ENCODE measurements at places on chromosomes 6 and 20.

- no peak for DNase-seq
These were observed 456.7 kb downstream of the NKAIN2 start for GRCh38 chr6:124260337-124260736.

GRCh38 chr6:1947922-1948321, 297.5 kb downstream of the GMDS start:
- DNase-seq: no peak

DNA sequence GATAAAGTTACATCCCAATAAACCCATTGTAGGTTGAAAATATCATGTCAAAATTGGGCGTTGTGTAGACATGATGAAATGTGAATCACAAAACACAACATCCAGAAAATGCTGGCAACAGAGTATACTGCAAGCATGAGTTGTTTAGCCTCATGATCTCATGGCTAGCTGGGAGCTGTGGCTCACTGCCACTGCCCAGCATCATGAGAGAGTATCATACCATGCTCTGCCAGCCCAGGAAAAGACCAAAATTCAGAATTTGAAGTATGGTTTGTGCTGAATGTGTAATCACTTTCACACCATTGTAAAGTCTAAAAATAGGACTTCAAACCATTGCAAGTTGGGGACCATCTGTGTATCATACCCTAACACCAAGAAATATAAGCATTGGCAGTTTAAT, 45.2 kb upstream of the SMAP1 start:
- no peak for DNase-seq

GRCh38 chr6:3861424-3861823, 12.3 kb downstream of the FAM50B start:
- DNase-seq: no peak

- no peak for DNase-seq
These were observed 6.6 kb upstream of the YTHDF1 start for GRCh38 chr20:63222541-63222940.

DNA sequence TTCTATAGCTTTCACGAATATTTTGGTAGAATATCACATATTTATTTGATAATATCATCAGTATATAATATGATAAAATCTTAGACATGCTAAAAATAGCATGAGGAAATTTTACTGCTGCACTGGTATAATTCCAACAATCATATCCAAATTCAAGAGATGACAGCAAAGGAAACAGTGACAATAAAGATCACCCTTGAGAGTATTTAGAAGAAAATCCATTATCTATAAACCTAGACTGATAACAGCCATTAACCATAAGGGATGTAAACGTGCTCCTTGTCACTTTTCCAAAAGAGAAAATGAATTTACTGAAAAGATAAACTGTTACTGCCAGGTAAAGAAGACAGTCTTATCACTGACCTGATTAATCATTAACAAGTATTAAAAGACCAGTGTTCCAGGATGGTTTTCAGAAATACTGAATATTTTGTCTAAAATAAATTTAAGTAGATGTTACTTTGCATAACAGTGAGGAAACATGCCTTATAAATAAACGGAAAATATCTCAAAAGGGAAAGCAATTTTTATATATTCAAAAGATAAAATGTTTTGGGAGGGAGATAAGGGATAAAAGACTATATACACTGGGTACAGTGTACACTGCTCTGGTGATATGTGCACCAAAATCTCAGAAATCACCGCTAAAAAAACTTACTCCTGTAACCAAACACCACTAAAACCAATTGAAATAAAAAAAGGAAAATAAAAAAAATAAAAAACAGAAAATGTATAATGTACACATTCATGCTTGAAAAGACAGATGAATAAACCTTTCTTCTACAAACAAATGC, 1704.7 kb downstream of the HACE1 start:
- DNase-seq: no peak

- DNase-seq: peak; percentile 85
These were observed 39.6 kb upstream of the GFOD1 start for GRCh38 chr6:13526727-13527670.

- no peak for DNase-seq
These were observed 77.2 kb downstream of the TMEM242 start for GRCh38 chr6:157246048-157246630.

DNA sequence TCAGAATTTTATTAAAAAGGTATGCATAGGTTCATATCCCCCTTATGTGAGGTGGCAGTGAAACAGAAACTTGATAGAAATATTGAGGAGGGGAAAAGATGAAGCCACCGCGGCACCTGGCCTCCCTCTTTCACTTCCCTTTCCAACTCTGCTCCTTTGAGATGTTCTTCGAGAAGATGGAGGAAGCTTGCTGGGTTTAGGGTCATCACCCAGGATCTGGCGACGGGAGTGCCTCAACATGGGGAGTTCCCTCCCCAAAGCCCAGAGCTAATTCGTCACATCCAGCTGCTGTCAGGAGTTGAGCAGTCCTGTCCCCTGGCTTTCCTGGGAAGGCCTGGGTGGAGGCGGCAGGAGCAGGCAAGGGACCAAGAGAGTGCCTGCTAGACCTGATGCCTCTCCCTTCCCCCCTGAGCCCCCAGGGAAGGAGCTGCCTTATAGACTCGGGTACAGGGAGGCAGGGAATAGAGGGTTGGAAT, 29.1 kb downstream of the RREB1 start:
- no peak for DNase-seq

- no peak for DNase-seq
These were observed 82.6 kb downstream of the PRSS35 start for GRCh38 chr6:83594941-83595340.

- DNase-seq: no peak
These were observed 683.3 kb downstream of the QKI start for GRCh38 chr6:164097551-164098398.

GRCh38 chr6:145069966-145070365, 665.4 kb downstream of the EPM2A start:
- DNase-seq: no peak

DNA sequence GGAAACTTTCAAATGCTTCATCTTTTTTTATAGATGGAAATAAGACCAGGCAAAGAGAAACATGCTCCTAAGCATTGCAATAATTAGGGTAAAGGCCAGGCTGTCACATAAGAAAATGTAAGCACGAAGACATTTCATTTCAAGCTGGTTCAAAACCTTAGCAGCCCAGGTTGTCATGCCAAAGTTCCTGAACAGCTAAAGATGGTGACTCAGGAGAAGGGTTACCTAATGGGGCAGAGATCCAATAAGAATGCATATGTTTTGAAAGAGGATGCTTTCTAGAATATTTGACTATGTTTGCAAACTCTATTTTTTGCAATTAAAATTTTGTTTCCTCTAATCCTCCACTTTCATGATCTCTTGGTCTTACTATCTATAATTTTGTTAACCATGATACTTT, 65.6 kb upstream of the PHACTR2 start:
- no peak for DNase-seq

- DNase-seq: no peak
These were observed 670.6 kb downstream of the CD109 start for GRCh38 chr6:74366634-74367033.

DNA sequence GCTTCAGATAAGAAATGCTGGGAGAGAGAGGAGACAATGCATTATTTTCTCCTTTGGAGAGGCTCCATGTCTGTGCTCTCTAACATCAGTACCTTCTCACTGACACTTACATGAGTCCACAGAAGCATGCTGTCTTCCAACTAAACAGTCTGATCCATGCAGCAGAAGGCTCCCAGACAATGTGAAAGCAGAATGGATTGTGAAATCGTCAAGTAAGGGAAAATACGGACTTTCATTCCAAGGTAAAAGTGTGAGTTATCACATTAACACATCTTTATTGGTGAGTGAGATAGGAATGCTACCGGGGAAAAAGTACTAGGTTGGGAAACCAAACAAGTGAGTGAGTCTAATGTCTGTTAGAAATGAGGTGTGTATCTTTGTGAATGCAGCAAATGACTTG, 167.6 kb upstream of the KCNK16 start:
- peak; percentile 54 for DNase-seq

- DNase-seq: no peak
These were observed 622.3 kb upstream of the IMPG1 start for GRCh38 chr6:76694795-76695194.

GRCh38 chr6:43724914-43725642, 37.5 kb upstream of the MRPS18A start:
- no peak for DNase-seq

- no peak for DNase-seq
These were observed 262.4 kb downstream of the SOX4 start for GRCh38 chr6:21855811-21856455.

- peak; percentile 72 for DNase-seq
These were observed 5.5 kb upstream of the HLA-E start for GRCh38 chr6:30483677-30484279.

- peak; percentile 38 for DNase-seq
These were observed 169.1 kb upstream of the CDYL start for GRCh38 chr6:4606821-4607704.

GRCh38 chr6:139588076-139588639, 213.7 kb upstream of the CITED2 start:
- no peak for DNase-seq

DNA sequence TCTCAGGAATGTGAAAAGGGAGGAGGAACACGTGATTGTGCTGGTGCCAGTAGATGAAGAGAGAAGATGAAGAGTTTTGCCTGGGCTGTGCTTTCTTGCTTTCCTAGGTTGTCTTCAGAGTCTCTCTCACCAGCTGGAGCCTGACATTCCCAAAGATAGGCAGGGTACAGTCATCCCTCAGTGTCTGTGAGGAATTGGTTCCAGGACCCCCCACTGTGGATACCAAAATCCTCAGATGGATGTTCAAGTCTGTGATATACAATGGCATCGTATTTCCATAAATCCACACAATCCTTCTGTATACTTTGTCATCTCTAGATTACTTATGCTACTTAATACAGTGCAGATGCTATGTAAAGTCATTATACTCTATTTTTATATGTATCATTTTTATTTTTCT, 113.5 kb downstream of the SAMD5 start:
- DNase-seq: no peak

GRCh38 chr6:53811082-53811481, 16.3 kb downstream of the LRRC1 start:
- no peak for DNase-seq

DNA sequence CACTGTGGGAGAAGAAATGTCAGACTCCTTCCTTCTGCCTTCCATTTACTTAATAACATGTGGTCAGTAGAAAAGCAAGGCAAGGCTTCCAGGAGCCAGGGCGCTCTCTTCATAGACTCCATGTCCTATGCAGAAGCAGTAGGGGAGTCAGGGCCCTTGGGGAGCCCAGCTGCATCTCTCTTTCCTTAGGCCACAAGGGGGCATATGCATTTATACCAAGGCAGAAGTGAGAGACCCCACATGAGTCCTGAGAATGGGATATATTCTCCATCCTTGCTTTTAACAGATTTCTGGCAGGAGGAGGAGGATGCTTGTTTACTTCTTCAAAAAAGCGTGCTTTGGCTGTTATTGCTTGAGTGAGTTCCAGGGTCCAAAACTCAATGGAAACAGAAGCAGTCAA, 198.5 kb downstream of the HIVEP2 start:
- DNase-seq: no peak

GRCh38 chr20:10129749-10130148, 88.9 kb upstream of the SNAP25 start:
- DNase-seq: no peak

DNA sequence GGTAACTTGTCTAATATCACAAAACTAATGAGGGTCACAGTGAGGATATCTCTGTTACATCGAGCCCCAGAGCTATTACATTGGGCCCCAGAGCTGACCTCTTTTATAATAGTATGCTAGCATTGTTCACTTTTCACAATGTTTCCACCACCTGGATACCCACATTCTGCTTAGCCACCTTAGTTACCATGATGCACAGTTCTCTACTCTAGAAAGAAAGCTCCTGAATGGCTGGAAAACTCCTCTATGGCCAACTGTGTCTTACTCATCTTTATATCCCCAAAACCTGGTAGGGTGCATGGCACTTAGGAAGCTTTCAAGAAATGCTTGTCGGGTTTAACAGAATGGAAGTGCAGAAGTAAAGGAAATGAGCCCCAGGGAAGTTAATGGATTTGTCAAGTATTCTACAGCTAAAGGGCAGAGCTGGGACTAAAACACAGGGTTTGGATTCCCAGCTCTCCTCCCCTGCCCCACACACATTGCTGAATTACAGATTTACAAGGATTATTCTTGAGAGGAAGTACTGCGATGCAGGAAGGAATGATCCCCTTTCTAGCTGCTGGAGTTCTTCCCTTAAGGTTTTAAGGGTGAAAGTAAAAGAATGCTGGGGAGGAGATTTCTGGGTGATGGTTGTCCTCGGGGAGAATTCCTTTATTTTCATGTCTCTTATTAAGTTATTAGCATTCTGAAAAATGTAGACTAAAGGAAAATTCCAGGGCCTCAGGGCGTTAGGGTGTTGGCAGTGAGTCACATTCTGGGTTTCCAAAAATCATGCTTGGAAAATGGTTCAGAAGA, 16.1 kb upstream of the HINT3 start:
- no peak for DNase-seq

- no peak for DNase-seq
These were observed 17.6 kb downstream of the GCLC start for GRCh38 chr6:53527249-53527765.

GRCh38 chr6:8219352-8219943, 117.1 kb upstream of the EEF1E1 start:
- peak; percentile 74 for DNase-seq

GRCh38 chr6:293193-294174, 1.2 kb downstream of the DUSP22 start:
- no peak for DNase-seq

DNA sequence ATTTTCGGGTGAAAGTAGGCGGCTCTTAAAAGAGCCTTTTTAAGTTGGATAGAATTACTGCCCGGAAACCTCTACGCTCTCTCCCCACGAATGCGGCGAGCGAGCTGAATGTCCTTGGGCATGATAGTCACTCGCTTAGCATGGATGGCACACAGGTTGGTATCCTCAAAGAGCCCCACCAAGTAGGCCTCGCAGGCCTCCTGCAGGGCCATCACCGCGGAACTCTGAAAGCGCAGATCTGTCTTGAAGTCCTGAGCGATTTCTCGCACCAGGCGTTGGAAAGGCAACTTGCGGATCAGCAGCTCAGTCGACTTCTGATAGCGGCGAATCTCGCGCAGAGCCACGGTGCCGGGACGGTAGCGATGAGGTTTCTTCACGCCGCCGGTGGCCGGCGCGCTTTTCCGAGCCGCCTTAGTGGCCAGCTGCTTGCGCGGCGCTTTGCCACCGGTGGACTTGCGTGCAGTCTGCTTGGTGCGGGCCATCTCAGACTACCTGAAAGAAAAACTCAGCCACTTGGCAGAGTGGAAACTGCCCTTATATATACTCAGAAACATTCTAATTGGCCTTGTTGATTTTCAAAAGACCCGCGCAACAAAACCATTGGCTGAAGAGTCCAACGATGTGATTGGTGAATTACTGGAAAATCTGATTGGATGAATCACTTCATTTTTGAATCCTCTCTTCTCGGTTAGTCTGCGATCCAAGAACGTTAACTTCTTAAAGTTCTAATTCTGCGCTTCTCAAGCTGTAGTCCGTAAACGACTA, 93.9 kb upstream of the BTN3A2 start:
- peak; percentile 92 for DNase-seq

DNA sequence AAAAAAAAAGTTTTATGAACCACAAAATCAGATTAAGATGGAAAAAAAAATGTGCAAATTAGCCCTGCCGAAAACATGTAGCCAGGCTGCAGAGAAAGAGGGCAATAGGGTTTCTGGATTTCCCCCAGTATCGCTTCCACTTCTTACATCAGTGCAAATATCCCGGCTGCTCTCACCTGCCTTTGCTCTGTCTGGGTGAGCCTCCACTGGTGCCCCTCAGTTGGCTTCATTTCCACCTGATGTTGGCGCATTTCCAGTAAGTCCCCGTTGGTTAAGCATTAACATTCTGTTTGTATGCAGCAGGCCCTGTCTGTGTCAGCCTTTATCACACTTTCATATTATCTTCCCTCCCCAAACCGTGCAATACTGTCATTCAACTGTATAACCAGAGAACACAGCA, 215.1 kb downstream of the CBLN4 start:
- DNase-seq: peak; percentile 33

GRCh38 chr6:11762794-11763459, 15.7 kb downstream of the ADTRP start:
- DNase-seq: no peak

Measured in brain (organoid and tissue), 16 donors.